ENCODE measurements at places on chromosomes 2 and 18. TPM values are rescaled to one million over a fixed set of nuclear protein-coding genes. Genes with fewer than 3 reads are reported as not detected.

DNA sequence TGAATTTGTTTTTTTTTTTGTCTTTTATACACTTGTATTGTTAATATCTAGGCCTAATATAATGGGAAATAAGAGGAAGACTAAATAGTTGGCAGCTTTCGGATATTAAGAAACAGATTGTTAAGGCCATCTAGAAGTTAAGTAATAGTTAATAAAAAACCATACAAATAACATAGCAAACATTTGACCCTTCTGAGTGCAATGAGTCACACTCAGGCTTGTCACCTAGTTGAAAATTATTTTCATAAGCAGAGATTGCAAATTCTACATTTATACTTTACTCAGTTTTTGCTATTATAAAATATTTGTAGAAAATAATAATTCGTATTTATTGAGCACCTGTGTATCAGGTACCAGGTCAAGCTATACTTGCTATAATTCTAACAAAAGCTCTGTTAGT, 2.4 kb downstream of the NUP35 start:
- DNase-seq, result no peak

DNA sequence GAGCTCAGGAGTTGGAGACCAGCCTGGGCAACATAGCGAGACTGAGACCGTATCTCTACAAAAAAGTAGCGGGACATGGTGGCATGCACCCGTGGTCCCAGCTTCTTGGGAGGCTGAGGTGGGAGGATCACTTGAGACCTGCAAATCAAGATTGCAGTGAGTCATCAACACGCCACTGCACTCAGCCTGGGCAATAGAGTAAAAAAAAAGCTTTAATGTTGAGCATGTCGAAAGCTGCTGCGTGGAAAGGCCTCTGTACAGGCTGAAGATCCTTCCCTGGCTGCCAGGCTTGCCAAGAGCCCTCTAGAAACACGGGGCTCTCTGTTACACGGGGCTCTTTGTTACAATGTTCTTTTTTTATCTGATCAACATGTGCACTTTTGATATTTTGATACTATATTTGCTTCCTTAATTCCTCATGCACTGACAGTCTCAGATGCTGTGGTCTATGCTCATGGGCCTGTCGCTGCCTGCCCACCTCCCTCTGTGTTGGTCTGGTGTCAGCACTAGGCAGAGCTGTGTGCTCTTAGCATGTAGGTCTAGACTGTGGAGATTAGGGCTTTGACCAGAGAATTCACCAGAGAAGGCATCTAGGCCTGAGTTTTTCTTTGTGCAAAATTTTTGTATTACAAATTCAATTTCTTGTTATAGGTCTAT, 18.7 kb downstream of the CLK1 start:
- no peak for DNase-seq

DNA sequence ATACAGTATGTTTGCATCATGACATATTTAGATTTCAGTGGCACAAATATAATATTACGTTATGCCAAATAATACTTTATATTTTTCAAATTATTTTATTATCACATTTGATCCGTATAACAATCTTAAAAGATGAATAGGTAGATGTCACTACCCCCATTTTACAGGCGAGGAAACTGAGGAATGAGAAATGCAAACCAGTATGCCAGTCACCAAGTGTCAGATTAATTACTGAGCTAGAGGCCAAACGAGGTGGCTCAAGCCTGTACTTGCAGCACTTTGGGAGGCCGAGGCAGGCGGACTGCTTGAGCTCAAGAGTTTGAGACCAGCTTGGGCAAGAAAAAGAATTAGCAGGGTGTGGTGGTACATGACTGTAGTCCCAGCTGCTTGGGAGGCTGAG, 17.4 kb upstream of the YES1 start:
- no peak for DNase-seq

DNA sequence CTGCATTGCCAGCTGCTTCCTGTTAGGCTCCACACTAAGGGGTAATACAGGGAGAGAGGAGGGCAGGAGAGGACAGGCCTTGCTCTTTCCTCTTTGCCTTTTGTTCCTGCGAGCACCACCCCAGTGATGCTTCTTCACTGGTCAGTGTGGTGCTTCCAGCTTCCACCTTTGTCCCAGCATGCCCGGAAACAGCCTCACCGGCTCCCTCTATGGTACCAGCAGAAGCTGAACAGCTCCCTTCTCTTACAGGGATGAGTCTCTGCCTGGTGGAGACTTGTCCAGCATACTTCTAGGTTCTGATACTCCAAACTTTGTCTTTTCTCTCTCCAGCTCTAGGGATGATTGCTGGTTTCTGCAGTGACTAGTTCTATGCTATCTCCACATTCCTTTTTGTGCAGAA, 413.3 kb downstream of the TSN start:
- no peak for DNase-seq

DNA sequence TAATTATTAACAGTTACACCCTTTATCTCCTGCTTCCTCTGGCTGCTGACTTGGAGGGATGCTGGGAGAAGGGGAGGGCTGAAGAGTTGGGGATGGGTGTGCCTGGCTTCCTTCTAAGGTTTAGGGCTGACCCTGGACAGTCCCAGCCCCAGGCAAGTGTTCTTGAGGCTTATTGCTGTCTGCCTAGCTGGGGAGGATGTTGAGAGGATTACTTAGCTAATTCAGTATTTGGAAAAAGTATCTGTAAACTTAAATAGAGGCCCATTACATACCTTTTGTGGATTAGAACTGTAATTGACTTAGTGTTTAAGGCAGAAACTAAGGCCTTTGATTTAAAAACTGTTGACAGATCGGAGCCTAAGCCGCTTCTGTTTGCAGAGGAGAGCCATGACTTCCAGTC, 67.6 kb downstream of the AGAP1 start:
- no peak for DNase-seq

DNA sequence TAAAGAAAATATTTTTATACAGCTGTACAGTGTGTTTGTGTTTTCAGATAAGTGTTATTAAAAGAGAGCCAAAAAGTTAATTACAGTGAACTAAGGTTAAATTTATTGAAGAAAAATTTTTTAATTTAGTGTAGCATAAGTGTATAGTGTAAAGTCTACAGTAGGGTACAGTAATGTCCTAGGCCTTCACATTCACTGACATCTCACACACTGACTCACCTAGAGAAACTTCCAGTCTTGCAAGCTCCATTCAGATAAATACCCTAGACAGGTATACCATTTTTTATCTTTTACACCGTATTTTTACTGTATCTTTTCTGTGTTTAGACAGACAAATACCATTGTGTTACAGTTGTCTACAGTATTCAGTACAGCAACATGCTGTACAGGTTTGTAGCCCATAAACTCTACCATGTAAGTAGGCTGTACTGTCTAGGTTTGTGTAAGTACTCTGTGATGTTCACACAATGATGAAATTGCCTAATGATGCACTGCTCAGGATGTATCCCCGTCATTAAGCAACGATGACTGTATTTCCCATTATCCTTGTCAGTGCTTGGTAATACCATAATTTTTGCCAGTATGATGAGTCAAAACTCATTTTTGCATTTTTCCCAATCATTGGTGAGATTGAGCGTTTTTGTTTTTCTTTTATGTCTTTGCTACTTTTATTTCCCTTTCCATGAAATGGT, 48.2 kb upstream of the B3GNT2 start:
- DNase-seq, result no peak

GRCh38 chr2:74712223-74713053, 58.4 kb downstream of the SEMA4F start:
- no peak for DNase-seq

GRCh38 chr2:44844651-44845270, 96.7 kb upstream of the SIX3 start:
- no peak for DNase-seq

- DNase-seq, result no peak
These were observed 21.3 kb downstream of the PRKAG3 start for GRCh38 chr2:218810256-218810655.

DNA sequence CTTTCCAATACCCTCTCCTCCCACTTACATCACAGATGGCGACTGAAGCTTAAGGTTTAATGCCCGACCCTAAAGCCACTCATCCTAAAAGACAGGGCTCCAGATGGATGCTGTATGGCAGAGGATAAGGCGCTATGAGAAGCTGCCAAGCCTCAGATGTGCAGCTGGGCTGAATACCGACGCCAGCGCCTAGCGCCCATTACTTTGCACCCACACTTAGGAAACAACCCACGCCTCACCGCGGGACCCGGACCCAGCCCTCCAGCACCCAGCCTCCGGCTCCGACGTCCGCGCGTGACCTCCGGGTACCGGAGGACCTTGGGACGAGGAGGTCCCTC, 335 bp downstream of the TRAK2 start:
- peak; percentile 73 for DNase-seq

DNA sequence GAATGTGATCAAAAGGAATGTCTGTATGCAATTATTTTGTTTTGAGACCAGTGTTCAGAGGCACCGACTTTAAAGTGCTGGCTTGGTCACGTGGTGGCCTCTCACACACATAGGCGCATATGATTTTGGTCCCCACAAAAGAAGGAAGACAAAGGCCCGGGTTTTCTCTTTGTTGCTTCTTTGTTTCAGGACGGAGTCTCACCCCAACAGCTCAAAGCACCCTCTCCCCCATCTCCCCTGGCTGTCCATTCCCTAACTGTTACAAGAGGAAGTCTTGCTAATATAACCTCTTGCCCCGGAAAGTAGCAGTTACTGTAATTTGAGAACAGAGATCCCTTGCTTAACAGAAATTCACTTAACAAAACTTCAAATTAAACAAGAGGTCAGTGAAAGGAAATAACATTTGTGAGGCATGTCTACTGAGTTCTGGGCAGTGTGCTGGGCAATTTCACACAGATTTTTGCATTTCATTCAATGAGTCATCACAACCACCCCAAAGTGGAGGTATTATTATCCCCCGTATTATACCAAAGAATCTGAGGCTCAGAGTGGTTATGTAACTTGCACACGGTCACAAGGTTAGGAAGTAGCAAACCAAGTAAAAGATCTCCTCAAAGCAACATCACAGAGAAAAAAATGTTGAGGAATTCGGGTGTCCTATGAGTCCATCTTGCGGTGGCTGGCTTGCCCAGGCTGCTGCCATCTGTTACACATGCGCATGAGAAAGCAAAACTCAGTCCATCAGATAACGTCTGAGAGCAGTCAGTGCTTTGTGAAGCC, 75.8 kb downstream of the SDC1 start:
- DNase-seq, result peak; percentile 52

GRCh38 chr2:75646090-75646582, 447 bp upstream of the MRPL19 start:
- DNase-seq, result no peak

GRCh38 chr2:57146951-57147350, 899.7 kb upstream of the VRK2 start:
- no peak for DNase-seq

- DNase-seq, result peak; percentile 40
These were observed 760 bp upstream of the CNOT11 start for GRCh38 chr2:101251844-101252407.

Gene CCDC85A
- polyA plus RNA-seq, result 1.7 TPM

Gene CBLN2
- polyA plus RNA-seq, result not detected

Gene REG1B
- 0.56 TPM for polyA plus RNA-seq

Gene XIRP2
- 0.14 TPM for polyA plus RNA-seq

Gene CRYGC
- polyA plus RNA-seq, result not detected

Gene CXCR2
- 0.73 TPM for polyA plus RNA-seq

Gene MYL1
- not detected for polyA plus RNA-seq
